ENCODE measurements at places on chromosomes 11 and 22.

DNA sequence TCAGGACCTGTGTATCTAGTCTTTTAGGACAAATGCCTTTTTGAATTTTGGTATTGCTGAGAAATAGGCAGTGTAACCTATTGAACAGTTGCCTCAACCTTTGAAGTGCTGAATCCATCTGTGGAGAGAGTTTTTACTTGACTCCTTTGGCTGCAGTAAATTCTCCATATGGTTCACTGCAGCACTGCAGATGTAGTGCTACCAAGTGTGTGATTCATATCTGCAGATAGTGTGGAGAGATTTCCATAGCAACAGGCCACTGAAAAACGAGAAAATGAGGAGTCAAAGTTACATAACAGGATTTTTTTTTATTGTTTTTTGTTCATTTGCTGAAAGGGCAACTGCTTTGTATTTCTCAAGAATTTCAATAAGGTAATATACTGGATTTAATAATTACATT is 356.1 kb downstream of the RAB38 start:
- DNase-seq: no peak

DNA sequence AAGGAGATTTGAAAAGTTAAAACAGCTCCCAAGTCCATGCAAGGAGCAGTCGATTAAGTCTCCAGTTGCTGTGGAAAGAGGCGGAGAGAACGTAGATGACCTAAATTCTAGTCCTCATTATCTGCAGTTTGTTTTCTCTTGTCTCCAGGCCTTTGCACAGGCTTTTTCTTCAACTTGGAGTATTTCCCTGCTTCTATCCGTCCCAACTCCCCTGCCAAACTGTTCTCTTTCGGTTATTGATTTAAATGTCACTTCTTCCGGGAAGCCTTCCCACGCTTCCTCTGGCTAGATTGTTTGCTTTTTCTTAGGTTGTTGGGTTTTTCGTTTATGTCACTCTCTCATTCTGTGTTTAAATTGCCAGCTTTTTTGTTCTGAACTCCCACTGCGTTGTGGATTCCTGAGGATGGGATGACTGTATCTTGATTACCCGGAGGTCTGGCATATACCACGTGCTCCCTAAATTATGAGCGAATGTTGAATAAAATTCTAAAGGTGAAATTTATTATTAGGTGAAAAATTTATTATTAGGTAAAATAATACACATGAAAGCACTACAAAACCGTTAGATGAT is 463 bp downstream of the TMEM126B start:
- no peak for DNase-seq

GRCh38 chr11:26276798-26277424 is 55.0 kb upstream of the ANO3 start:
- DNase-seq: peak; percentile 2

DNA sequence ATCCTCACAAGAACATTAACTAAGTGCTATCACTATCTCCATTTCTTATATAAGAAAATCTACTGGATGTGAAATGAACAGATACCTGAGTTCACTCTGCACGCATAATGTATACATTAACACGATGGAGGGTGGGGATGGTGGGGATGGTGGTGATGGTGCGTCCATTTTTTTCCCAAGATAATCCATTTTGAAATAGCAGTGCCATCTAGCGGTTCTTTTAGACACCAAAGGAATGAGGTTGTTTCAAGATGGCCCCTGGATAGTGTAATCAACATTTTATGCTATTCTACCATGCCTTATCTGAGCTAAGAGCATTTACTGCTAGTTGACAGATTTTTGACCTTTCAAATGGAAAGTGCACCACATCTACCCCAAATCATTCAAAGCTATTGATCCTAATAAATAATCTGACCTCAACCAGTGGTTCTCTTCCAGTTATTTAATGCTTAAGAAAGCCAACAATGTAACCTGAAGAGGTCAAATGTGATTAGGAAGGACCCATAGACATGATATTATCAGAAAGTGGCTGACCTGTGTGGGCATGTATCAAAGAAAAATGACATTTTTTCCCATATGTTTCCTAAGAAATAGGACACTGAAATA is 714.7 kb upstream of the TENM4 start:
- DNase-seq: no peak

- no peak for DNase-seq
These were observed 88.3 kb downstream of the AMOTL1 start for GRCh38 chr11:94856443-94856842.

DNA sequence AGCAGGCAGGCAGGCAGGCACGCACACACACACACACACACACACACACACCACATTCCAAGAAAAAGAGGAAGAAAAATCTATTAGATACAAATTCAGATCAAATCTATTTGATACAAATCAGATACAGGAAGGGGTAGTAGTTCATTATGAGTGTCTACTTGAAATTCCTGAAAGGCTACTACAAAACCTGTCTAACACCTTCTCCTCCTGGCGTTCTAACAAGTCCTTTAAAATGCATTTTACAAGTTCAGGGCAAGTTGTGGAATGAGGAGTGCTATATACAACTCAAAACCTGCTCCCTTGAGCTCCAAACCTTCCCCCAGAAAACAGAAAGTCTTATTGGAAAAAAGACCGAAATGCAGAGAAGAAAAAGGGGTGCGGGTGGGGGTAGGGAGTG is 476 bp downstream of the ARHGAP32 start:
- no peak for DNase-seq

GRCh38 chr22:29934596-29934995 is 51.6 kb downstream of the MTMR3 start:
- no peak for DNase-seq

DNA sequence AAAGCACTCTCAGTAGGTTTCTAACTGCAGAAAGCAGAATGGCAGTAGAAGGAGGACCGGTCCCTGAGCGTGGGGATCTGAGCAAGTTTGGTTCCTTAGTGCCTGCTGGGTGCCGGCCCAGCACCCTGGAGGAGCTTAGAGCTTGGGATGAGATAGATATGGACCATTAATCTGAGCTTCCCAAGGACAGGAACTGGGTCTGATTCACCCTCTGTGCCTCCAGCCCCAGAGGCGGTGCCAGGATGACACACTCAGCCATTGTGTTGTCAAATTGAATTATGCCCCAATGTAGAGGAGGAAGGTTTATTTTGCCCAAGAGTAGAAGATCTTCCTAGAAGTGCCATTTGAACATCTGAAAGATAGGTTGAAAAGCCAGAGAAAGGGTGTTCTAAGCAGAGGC is 4.3 kb downstream of the ZC3H7B start:
- no peak for DNase-seq

- no peak for DNase-seq
These were observed 2.2 kb downstream of the RIN1 start for GRCh38 chr11:66333896-66334604.

DNA sequence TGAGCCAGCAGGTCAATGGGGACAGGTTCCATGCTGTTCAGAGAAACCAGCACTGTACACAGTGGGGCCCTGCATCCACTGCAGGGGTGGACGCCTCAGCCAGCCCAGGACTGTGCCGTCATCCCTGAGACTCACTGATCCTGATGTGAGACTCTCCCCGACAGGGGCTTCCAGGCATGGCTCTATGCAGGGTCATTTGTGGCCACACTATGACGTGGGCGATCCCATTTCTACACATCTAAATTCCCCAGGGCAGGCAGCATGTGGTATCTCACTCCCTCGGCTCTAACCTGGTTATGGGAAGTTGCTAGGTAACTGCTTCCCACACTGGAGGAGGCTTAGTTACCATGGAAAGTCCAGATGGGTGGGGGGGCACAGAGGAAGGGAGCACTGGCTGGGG is 14.2 kb upstream of the FAM83F start:
- no peak for DNase-seq

GRCh38 chr22:31812977-31813605 is 59.3 kb downstream of the DEPDC5 start:
- DNase-seq: no peak

DNA sequence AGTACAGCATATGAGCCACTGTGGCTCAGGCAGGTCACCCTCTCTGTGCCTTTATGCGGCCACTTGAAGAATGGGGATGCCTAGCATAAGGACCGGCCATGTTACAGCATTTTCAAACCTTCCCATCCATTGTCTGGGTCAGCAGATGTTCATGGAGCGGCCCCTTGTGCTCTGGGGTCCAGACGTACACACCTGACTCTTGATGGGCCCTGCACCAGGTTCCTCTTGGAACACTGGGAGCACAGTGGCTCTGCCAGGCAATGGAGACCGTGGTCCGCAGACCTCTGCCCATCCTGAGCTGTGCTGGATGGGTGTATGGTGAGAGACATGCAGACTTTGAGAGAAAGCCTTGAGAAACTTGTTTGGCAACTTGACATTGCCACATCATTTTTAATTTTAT is 9.8 kb downstream of the PRDM11 start:
- DNase-seq: no peak

DNA sequence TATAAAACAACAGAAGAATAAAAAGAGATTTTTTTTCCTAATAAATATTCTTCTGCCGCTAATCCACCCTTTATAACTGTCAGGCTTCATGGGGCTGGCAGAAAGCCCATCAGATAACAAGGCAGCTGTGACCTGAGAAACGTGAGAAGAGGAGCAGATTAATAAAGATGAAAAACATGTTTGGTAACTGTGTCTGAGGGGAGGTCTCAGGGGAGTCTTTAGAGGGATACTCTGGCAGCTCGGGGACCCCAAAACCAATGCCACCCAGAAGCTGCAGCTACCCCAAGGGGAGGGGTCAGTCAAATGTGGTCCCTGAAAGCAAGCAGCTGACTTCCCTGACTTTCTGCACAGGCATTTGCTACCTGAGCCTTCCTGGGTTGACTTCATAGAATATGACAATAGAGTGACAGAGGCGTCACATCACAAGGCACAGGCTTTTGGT is 48.4 kb upstream of the POU2AF1 start:
- no peak for DNase-seq

DNA sequence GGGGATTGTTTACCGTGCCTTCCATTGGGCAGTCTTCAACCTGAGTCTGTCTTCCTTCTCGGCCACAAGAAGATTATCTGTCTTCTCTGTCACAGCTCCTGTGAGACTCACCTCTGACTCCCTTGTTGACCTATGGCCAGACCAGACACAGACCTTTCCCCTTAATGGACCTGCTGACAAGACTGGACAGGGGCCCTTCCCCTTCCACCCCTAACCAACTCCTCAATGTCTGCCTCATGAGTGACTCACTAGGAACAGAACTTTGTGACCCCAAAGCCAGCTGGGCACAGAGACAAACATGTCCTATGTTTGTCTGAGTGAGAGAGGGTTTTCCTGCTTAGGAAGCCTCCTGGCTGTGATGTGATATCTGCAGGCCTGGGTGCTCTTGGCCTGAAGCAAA is 405.0 kb downstream of the BRD1 start:
- DNase-seq: no peak

GRCh38 chr11:3056296-3057068 is 741 bp downstream of the CARS1 start:
- no peak for DNase-seq

DNA sequence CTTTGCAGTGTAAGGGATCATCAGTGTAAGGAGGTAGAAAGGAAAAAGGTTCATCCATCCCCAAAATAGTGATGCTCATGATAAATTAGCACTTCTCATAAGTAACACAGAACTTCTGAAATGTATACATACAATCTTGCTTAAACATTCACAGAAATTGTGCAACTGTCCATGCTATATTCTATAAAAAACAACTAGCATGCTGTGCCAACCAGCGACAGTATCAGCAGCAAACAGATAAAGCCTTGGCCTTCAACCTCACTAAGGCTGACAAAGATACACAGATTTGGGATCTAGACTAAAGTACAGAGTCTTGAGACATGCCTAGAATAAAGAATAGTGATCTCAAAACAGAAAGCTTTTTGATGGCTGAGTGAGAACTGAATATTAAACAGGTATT is 74.1 kb upstream of the CHRM4 start:
- no peak for DNase-seq

GRCh38 chr11:61718621-61719302 is 33.7 kb upstream of the MYRF start:
- DNase-seq: no peak

GRCh38 chr22:37747715-37748100 is 50.9 kb downstream of the TRIOBP start:
- no peak for DNase-seq

DNA sequence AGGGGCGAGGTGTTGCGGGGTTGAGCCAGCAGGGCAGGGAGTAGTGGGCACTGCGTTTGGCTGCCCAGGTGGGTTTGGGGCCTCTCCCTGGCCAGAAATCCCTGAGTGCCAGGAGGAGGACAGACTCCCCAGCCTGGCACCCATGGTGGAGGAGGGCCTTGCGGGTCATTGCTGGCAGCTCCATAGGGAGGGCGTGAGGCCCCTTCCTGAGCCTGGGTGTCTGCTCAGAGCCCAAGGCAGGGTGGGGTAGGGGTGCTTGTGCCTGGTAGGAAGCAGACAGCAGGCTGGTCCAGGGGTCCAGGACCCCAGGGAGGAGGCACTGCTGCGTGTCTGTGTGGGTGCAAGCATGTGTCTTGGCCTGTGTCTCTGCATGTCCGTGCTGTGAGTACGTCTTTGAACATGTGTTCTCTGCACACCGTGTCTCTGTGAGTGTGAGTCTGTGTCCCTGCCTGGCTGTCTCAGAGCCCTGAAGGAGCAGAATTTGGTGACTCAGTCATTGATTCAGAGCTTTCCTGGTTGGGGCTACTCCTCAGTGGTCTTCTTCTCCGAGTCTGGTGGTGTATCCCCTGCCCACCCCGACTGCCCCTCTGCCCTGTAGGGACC is 3.9 kb downstream of the TSPAN4 start:
- no peak for DNase-seq

GRCh38 chr11:65549096-65549495 is 9.1 kb downstream of the LTBP3 start:
- DNase-seq: no peak

DNA sequence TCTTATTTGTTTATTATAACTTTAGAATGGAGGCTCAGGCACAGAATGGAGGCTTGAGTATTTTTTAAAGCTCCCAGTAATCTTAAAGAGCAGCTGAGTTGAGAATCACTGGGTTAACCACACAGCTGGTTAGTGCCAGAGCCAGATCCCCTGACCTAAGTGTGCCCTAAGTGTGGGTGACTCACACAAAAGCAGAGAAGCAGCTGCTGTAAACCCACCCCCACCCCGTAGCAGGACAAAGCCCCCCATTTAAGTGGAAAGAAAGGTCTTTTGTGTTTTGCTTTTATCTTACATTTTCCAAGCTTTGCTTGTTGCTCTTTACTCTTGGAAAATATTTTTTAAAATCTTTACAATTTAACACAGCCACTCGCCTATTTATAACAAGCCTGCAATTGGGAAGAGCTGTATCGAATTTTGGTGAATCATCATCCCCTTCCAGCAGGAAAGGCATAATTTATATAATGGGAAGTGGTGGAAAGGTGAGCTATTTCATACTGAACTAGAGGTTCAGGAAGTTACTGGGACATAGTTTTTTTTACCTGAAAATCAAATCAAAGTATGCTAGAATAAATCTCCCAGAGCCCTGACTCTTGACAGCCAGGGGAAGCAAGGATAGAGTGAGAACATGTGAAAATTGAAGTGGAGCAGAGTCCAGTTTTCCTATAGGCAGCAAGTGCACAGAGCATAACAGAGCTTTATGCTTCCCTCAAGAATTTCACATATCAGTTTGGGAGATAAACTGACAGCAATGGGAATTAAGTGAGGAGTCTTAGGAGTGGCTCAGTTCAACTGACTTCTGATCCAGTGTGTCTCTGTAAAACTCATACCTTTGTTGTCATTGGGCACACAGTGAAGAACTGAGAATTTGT is 405.7 kb downstream of the AASDHPPT start:
- no peak for DNase-seq

Measured in immature natural killer cell (primary cell).